IMR-90 (cell line): ENCODE measurements at places on chromosomes 3 and 15. TPM values are rescaled to one million over a fixed set of nuclear protein-coding genes. Genes with fewer than 3 reads are reported as not detected.

ARIH2 gene
- total RNA-seq, result 73.0 and 93.7 TPM in 2 replicates

PLSCR5 gene
- total RNA-seq, result not detected in 2 replicates

CORO2B gene
- total RNA-seq, result 9.3 and 9.7 TPM in 2 replicates

CHRNA5 gene
- total RNA-seq, result 0.54 and 1.4 TPM in 2 replicates

MTMR10 gene
- 13.8 and 22.5 TPM in 2 replicates for total RNA-seq

CALML4 gene
- total RNA-seq, result 0.36 and 0.56 TPM in 2 replicates

IL20RB gene
- 0.56 and 0.72 TPM in 2 replicates for total RNA-seq

TBC1D23 gene
- 67.0 and 123 TPM in 2 replicates for total RNA-seq

RPL29 gene
- 1,798 and 2,081 TPM in 2 replicates for total RNA-seq
